Activated B cell treated with CpG ODN at 0.5 μM for 24 hours (primary cell): ENCODE measurements at places on chromosomes 1 and 21. TPM values are rescaled to one million over a fixed set of nuclear protein-coding genes. Genes with fewer than 3 reads are reported as not detected.
A peak's percentile ranks its signal among the peaks of the same experiment; 100 is the strongest.

DNA sequence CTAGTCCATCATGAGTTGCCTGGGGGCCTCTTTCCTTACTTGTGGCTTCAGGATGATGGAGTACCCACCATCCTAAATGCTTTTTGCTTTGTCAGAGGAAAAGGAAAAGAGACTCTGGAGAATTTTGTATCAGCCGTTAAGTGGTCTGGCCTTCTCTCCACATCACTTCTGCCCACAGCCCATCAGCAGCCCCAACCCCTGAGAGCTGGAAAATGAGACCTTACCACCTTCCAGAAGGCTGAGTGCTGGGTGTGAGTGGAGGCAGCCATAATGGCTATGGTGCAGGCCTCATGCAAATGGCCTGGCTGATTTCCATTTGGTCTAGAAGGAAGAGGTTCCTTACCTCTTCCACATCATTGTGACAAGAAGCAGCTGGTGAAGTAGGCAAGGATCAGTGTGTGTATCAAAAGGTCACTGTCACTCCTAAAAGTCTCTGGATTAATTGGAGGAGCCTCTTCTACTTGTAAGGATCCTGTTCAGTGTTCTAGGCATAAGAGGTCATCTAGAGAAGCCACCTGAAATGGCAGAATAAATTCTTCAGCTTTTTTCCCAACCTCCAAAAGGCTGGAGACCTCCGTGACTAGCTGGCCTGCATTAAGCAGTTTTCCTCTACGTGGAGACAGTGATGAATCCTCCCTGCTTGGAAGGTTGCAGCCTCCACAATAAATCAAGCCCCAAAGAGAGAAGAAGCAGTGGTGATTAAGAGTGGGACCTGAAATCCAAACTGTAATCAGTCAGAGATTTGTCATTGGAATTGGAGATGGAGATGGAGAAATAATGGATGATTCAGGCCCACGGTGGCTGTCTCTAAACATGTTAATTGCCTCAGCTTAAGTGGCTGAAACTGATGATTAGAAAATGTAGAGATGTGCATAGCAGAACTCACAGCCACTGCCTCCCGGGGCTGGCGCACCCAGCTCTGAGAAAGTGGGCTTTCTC lies 111.5 kb downstream of the CNIH3 start:
- no peak overlapping the region for H3K27ac ChIP-seq
- no peak overlapping the region for H3K4me3 ChIP-seq
- no peaks in the 10 kb centered on the region for H3K27me3 ChIP-seq
- peaks cover 1% of the 10 kb centered on the region for H3K4me1 ChIP-seq
- no peaks in the 10 kb centered on the region for H3K36me3 ChIP-seq

PWP2 gene
- 8.7 and 11.8 TPM in 2 replicates for total RNA-seq

GRCh38 chr1:93828367-93828755 lies 50.6 kb downstream of the DNTTIP2 start:
- no peak overlapping the region for H3K4me3 ChIP-seq
- peaks cover 1% of the 10 kb centered on the region for H3K36me3 ChIP-seq
- H3K4me1 ChIP-seq: no peaks in the 10 kb centered on the region
- no peak overlapping the region for H3K27ac ChIP-seq
- no peak for DNase-seq
- no peaks in the 10 kb centered on the region for H3K27me3 ChIP-seq

DNA sequence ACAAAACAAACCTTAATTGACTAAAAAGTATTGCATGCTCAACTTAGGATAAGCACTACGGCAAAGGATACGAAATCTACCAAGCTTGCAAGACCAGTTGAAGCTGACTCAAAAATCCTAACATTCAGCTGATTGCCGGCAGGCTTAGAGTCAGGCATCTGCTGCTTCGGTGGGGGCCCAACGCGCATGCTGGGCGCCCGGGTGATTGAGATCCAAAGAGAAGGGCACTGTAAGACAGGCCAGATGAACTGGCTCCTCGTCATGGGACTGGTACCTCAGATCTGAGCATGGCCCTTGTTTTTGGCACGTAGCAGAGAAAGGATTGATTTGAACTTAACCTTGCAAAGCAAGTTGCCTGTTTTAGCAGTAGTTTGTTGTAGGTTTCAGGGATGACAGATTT lies 86.6 kb downstream of the PRDM2 start:
- peaks cover 26% of the 10 kb centered on the region for H3K4me1 ChIP-seq
- H3K27ac ChIP-seq: no peak overlapping the region
- peaks cover 39% of the 10 kb centered on the region for H3K36me3 ChIP-seq
- DNase-seq: no peak
- no peaks in the 10 kb centered on the region for H3K27me3 ChIP-seq

DNA sequence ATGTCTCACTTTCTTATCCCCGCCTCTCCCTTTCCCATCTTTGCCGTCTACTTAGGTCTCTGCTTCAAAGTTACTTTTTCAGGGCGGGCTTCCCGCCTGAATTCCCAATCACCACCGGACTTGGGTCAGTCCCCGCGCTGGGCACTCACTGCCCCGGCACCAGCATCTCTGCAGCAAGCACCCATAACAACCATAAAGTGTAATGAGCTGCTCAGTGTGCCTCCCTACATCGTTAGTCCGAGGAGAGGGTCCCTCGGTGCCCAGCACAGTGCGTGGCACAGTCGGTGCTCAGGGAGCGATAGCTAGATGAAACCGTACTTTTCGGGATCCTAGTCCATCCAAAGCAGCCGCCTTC lies 633 bp upstream of the CTPS1 start:
- H3K27me3 ChIP-seq: no peaks in the 10 kb centered on the region
- no peak for DNase-seq
- peak overlapping the region; percentile 87 for H3K4me3 ChIP-seq
- peaks cover 17% of the 10 kb centered on the region for H3K36me3 ChIP-seq
- peak overlapping the region; percentile 89 for H3K27ac ChIP-seq

DNA sequence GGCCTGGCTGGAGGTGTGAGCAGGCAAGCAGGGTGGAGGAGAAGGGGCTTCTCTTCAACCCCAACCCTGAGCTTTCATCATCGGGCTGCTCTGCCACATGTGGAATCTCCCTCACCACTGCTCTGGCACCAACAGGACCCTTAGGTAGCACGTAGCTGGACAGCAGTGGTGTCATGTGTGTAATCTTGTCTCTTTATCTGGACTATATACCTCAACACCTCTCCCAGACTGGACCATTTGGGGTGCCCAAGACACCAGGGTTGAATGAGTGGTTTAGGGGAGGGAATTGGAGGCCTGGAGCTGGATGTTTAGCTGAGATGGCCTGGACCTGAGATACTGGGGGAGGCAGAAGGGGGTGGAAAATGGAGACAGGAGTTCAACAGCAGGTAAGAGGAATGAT lies 63.0 kb downstream of the UBE2T start:
- no peak overlapping the region for H3K4me3 ChIP-seq
- no peaks in the 10 kb centered on the region for H3K36me3 ChIP-seq
- H3K27me3 ChIP-seq: peaks cover 10% of the 10 kb centered on the region
- DNase-seq: no peak
- no peak overlapping the region for H3K27ac ChIP-seq

POU2F1 gene
- total RNA-seq: 30.5 and 35.5 TPM in 2 replicates

AGMAT gene
- 8.1 TPM in 2 replicates for total RNA-seq

- no peaks in the 10 kb centered on the region for H3K4me1 ChIP-seq
- H3K27ac ChIP-seq: no peak overlapping the region
- peaks cover 24% of the 10 kb centered on the region for H3K36me3 ChIP-seq
- H3K4me3 ChIP-seq: no peak overlapping the region
- DNase-seq: no peak
Observed at GRCh38 chr1:34845131-34845901, 14.2 kb downstream of the SMIM12 start.

DNA sequence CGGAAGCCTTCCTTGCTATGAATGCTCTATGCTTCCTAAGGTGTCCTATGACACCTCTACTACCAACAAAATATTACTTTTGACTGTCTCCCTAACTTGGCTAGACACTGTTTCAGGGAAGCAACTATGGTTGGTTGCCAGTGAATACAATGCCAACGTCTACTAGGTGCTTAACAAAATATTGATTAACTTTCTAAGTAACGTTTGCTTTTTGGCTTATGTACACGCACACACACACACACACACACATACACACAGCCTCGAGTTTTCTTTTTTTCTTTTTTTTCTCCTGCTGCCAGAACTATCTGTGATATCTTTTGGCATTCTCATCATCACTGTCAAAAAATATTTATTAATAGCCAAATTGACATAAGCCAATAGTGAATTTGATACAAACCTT lies 864.0 kb downstream of the PLA2G4A start:
- H3K4me3 ChIP-seq: no peak overlapping the region
- no peaks in the 10 kb centered on the region for H3K4me1 ChIP-seq
- DNase-seq: no peak
- no peaks in the 10 kb centered on the region for H3K27me3 ChIP-seq
- no peak overlapping the region for H3K27ac ChIP-seq

DNA sequence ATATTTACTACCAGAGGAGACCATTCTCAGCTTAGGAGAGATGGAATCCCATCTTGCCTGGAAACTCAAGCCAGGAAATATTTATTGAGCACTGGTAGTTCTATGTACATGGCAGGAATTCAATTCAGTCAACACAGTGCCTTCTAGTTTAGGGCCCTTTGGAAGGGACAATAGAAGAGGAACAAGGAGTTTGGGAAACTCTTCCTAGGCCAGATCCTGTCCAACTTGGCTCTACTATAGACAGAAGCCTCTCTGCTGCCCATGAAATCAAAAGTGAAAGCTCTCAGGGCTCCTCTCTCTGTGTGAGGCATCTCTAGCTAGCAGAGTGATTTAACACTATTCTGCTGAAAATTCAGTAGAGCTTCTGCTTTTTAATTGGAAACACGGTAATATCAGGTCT lies 244.6 kb upstream of the MAP1LC3C start:
- H3K4me3 ChIP-seq: no peak overlapping the region
- no peaks in the 10 kb centered on the region for H3K36me3 ChIP-seq
- no peak overlapping the region for H3K27ac ChIP-seq
- no peaks in the 10 kb centered on the region for H3K27me3 ChIP-seq
- DNase-seq: no peak

SHISAL2A gene
- total RNA-seq: 36.8 and 44.2 TPM in 2 replicates

DNA sequence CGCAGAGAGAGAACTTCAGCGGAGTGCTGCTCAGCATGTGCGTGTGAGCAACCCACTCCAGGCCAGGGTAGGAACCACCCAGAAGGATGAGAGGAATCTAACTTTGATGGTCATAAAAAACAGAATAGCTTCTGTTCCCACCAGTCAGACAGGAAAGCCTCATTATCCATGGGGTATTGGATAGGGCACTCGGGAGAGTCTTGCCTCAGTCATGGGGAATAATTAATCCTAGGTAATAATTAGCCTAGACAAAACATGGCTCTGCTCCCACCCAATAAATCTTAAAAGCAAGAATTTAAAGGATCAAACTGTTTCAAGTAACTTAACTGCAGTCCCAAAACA lies 35.3 kb downstream of the LDLRAD1 start:
- no peaks in the 10 kb centered on the region for H3K36me3 ChIP-seq
- H3K27me3 ChIP-seq: peaks cover 5% of the 10 kb centered on the region
- no peak overlapping the region for H3K27ac ChIP-seq
- DNase-seq: no peak

GRCh38 chr1:70487459-70487815 lies 76.4 kb downstream of the CTH start:
- peaks cover 8% of the 10 kb centered on the region for H3K27me3 ChIP-seq
- H3K4me3 ChIP-seq: no peak overlapping the region
- no peaks in the 10 kb centered on the region for H3K4me1 ChIP-seq
- H3K27ac ChIP-seq: no peak overlapping the region

GRCh38 chr1:64917328-64917861 lies 49.0 kb downstream of the JAK1 start:
- H3K27ac ChIP-seq: peak overlapping the region; percentile 80
- peaks cover 14% of the 10 kb centered on the region for H3K36me3 ChIP-seq
- H3K4me1 ChIP-seq: peaks cover 93% of the 10 kb centered on the region
- H3K4me3 ChIP-seq: peak overlapping the region; percentile 63

DNA sequence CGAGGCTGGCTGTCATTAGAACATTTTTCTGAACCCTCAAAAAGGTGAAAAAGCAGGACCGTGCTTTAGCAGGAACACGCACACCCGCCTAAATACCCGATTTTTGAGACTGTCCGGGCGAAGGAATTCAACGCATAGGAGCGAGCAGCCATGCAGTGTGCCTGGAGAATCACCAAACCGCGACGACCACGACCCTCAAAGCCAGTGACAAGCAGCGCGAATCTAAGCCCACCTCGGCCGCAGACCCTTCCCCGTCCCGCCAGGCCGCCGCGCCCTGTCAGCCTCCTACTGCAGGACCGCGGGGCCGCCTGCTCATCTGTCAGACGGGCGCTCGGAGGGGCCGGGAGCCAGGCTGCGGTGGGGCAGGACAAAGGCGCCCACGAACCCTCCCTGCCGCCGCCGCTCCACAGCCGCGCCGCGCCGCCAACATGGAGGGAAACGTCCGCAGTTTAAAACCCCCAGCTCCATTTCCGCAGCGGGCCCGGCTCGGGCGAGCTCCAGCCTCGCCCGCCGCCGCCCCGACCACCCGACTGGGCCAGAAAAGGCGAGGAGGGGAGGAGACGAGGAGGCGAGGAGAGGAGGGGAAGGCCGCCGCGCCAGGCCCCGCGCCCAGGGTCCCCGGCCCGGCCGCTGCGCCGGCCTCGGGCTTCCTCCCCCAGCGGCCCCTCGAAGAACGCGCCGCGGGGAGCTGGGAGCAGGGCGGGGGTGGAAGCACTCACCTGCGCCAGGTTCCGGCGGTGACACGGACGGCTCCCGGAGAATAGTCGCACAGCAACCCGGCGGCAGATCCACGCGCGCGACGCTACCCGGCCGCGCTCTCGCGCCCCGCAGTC lies at the start of gene LBR:
Gene LBR, minus strand, starts transcription at position 804 of the 833 bp plus-strand sequence. CDS start 3,963 bp downstream, outside the sequence.
- DNase-seq: no peak
- H3K27ac ChIP-seq: peak within 1 kb of the TSS; percentile 90
- H3K4me3 ChIP-seq: peak within 1 kb of the TSS; percentile 96

S100A7 gene
- not detected in 2 replicates for total RNA-seq

DNA sequence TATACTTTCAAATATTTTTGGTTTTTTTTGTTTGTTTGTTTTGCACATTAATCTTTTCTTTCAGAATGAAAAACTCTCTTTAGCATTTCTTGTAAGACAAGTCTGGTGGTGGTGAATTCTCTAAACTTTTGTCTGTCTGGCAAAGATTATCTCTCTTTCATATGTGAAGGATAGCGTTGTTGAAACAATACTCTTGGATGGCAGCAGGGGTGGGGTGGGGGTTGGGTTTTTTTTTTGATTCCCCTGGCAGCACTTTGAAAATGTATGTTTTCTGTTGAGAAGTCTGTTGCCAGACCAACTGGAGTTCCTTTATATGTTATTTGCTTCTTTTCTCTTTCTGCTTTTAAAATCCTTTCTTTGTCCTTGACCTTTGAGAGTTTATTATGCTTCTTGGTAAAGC lies 160.2 kb downstream of the VAV3 start:
- H3K27ac ChIP-seq: peak overlapping the region; percentile 96
- H3K4me3 ChIP-seq: peak overlapping the region; percentile 80
- DNase-seq: no peak
- H3K27me3 ChIP-seq: no peaks in the 10 kb centered on the region
- H3K4me1 ChIP-seq: peaks cover 92% of the 10 kb centered on the region

ACADM gene
- 49.4 and 49.9 TPM in 2 replicates for total RNA-seq

GJB4 gene
- not detected in 2 replicates for total RNA-seq

- peak; percentile 70 for DNase-seq
- H3K4me3 ChIP-seq: no peak overlapping the region
Observed at GRCh38 chr1:6475381-6476133, 9.6 kb upstream of the TNFRSF25 start.

GRCh38 chr1:150141452-150141851 lies 8.3 kb upstream of the PLEKHO1 start:
- no peaks in the 10 kb centered on the region for H3K27me3 ChIP-seq
- DNase-seq: no peak
- H3K4me3 ChIP-seq: no peak overlapping the region
- peaks cover 24% of the 10 kb centered on the region for H3K4me1 ChIP-seq

TRIM67 gene
- total RNA-seq: not detected in 2 replicates
